Body of pancreas (tissue), 4 donors: ENCODE measurements at places on chromosomes 1 and 21. TPM values are rescaled to one million over a fixed set of nuclear protein-coding genes. Genes with fewer than 3 reads are reported as not detected.

DNA sequence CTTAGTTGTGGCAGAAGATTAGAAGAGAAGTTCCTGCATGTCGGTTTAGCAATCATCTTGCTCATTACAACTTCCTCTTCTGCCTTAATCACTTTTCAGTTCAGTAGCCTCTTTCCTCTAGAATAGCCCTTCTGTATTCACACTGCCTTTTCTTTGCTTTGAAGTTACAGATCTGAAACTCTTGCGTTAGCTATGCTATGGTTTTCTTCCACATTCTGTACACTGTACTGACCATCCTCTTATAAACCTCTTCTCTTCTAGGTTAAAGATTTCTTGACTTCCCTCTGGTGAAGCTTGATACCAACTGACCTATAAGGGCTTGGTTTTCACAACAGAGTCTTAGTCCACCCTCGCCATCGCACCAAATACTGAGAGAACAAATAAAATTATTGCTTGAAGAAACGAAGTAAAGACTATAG lies 35.0 kb downstream of the C21orf91 start:
- peaks cover 4% of the 10 kb centered on the region for H3K36me3 ChIP-seq
- H3K4me1 ChIP-seq, result no peaks in the 10 kb centered on the region
- no peak for DNase-seq
- no peak overlapping the region for H3K4me3 ChIP-seq

The SERPINC1 gene
- total RNA-seq, result not detected

The ESRRG gene
- total RNA-seq, result 13.5 TPM

- peaks cover 46% of the 10 kb centered on the region for H3K4me1 ChIP-seq
- no peaks in the 10 kb centered on the region for H3K36me3 ChIP-seq
- H3K27ac ChIP-seq, result peak overlapping the region; percentile 15
- H3K27me3 ChIP-seq, result no peaks in the 10 kb centered on the region
Observed at GRCh38 chr1:43529206-43529731, 1.4 kb upstream of the PTPRF start.

DNA sequence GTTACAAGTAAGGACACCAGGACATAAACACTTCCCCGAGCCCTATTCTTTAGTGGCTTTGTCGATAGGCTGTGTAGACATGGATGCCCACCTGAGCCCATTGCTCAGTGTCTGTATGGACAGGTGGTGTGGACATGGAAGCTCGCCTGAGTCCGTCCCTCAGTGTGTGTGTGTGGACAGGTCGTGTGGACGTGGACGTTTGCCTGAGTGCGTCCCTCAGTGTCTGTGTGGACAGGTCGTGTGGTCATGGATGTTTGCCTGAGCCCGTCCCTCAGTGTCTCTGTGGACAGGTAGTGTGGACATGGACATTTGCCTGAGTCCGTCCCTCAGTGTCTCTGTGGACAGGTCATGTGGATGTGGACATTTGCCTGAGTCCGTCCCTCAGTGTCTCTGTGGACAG lies 38.7 kb upstream of the COL6A2 start:
- no peak for DNase-seq
- H3K36me3 ChIP-seq, result no peaks in the 10 kb centered on the region
- no peak overlapping the region for H3K27ac ChIP-seq
- H3K4me3 ChIP-seq, result no peak overlapping the region

- H3K27me3 ChIP-seq, result no peaks in the 10 kb centered on the region
- H3K27ac ChIP-seq, result no peak overlapping the region
- H3K4me1 ChIP-seq, result peaks cover 5% of the 10 kb centered on the region
Observed at GRCh38 chr1:27316860-27317259, 5.1 kb upstream of the TMEM222 start.

The TSHB gene
- not detected for total RNA-seq

The CELA2B gene
- total RNA-seq, result 333 TPM

GRCh38 chr1:51189421-51190073 lies 46.5 kb upstream of the RNF11 start:
- H3K27me3 ChIP-seq, result no peaks in the 10 kb centered on the region
- H3K27ac ChIP-seq, result no peak overlapping the region
- H3K36me3 ChIP-seq, result no peaks in the 10 kb centered on the region
- peak; percentile 53 for DNase-seq

The WNT3A gene
- total RNA-seq, result not detected

The NBPF6 gene
- total RNA-seq, result not detected

The TPTE gene
- not detected for total RNA-seq

- H3K4me1 ChIP-seq, result peaks cover 31% of the 10 kb centered on the region
- DNase-seq, result peak; percentile 73
- no peaks in the 10 kb centered on the region for H3K36me3 ChIP-seq
- H3K4me3 ChIP-seq, result no peak overlapping the region
- no peaks in the 10 kb centered on the region for H3K27me3 ChIP-seq
Observed at GRCh38 chr1:162206749-162207635, 137.5 kb downstream of the NOS1AP start.

The AADACL4 gene
- total RNA-seq, result not detected

The KCNA2 gene
- 1.3 TPM for total RNA-seq

GRCh38 chr21:41821756-41822431 lies 55.0 kb upstream of the RIPK4 start:
- peaks cover 4% of the 10 kb centered on the region for H3K4me1 ChIP-seq
- H3K27ac ChIP-seq, result no peak overlapping the region
- no peaks in the 10 kb centered on the region for H3K27me3 ChIP-seq
- no peaks in the 10 kb centered on the region for H3K36me3 ChIP-seq
- no peak overlapping the region for H3K4me3 ChIP-seq

The SLC44A5 gene
- 3.6 TPM for total RNA-seq

The FLAD1 gene
- 10.1 TPM for total RNA-seq

The KPRP gene
- not detected for total RNA-seq

- H3K4me1 ChIP-seq, result peaks cover 6% of the 10 kb centered on the region
- no peaks in the 10 kb centered on the region for H3K36me3 ChIP-seq
- no peak overlapping the region for H3K4me3 ChIP-seq
- no peaks in the 10 kb centered on the region for H3K27me3 ChIP-seq
Observed at GRCh38 chr1:95176861-95177260, 57.1 kb upstream of the RWDD3 start.

- H3K27me3 ChIP-seq, result no peaks in the 10 kb centered on the region
- H3K27ac ChIP-seq, result no peak overlapping the region
- peak; percentile 10 for DNase-seq
- no peaks in the 10 kb centered on the region for H3K36me3 ChIP-seq
- peaks cover 7% of the 10 kb centered on the region for H3K4me1 ChIP-seq
Observed at GRCh38 chr1:95701450-95702173, 467.6 kb downstream of the RWDD3 start.

DNA sequence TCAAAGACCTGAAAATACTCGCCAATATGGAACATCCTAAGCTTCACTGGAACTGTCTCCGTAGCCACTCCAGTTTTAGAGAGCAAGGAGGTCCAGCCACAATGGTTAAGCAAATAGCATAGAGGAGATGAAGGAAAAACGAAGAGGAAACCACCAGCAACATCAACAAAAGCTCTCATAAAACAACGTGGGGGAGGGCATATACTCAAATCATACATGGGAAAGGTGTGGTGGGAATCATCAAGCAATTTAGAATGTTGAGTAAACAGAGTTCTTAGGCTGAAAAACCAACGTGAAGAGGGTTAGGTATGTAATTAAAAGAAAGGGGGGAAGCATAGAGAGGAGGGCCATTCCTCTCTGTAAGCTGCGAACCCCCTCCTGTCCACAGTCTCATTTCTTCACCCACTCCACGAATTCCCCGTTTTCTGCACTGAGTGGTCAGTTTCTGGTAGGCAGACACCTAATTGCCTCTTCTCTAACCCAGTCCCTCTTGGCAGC lies 1.0 kb downstream of the TMEM59 start:
- peak overlapping the region; percentile 82 for H3K4me3 ChIP-seq
- no peaks in the 10 kb centered on the region for H3K27me3 ChIP-seq
- H3K36me3 ChIP-seq, result no peaks in the 10 kb centered on the region
- peaks cover 55% of the 10 kb centered on the region for H3K4me1 ChIP-seq
- no peak for DNase-seq
